ENCODE measurements at places on chromosomes 1 and 21.

- DNase-seq, result peak; percentile 85
Measured at GRCh38 chr1:15584489-15585363, at the start of gene AGMAT. AGMAT (minus strand) TSS chr1:15585051; CDS start chr1:15584967, 84 bp downstream.

DNA sequence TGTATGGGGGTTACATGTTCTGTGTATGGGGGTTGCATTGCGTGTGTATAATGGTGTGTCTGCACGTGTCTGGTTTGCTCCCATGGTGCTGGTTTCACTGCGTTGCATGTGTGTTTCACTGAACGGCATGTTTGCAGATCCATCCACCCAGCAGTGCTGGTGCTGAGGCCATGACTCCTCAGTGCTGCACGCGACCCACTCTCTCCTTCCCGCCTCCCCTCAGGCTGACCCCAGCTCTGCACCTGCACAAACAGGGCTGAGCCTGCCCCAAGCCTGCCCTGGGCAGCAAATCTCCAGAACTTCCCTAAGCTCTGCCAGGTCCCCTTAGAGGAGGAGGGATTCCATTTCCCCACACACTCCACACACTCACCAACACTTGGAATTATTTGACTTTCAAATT, 18.7 kb downstream of the ACTRT2 start:
- DNase-seq, result no peak

GRCh38 chr21:44658541-44658910, 794 bp downstream of the KRTAP12-3 start:
- DNase-seq, result no peak

- DNase-seq, result no peak
Measured at GRCh38 chr1:197272791-197273190, 4.7 kb downstream of the CRB1 start.

DNA sequence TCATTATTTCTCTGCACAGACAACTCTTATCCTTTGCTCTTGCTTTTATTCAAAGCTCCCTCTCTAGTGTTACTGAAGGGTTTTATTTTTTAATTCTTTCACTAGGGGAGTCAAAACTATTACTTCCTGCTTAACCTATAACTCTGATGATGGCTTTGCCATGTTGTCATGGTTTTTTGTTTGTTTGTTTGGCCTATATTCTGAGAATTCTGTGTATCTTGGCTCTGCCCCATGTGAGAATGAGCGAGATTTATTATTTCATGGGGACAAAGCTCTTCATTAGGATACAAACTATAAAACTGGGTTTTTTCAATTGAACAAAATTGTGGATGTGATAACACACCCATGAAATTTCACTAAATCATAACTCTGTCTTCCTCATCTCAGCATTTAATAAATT, 190.5 kb upstream of the C1orf105 start:
- no peak for DNase-seq

DNA sequence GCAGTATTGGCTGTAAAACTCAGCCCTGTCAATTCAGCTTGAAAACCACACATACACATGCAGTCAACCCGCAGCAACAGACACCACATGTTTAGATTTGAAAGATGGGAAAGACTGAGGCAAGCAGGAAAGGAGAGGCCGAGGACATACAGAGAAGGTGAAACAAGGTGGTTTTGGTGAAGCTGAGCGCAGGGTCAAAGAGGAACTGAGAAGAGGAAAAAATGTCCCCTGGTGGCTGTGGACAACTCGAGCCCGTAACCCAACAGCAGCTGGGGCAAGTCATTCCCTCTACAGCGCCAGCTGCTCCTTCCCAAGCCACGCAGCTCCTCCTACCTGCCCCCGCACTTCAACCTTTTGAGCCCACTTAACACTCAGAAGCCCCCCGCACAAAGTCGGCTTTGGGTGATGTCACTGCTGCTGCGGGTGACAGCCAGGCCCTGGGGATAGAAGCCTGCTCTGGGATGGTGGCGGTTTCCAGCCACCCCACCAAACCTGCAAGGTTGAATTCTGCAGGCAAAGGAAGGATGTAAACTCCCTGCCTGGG, 63.0 kb downstream of the KCNN3 start:
- no peak for DNase-seq

DNA sequence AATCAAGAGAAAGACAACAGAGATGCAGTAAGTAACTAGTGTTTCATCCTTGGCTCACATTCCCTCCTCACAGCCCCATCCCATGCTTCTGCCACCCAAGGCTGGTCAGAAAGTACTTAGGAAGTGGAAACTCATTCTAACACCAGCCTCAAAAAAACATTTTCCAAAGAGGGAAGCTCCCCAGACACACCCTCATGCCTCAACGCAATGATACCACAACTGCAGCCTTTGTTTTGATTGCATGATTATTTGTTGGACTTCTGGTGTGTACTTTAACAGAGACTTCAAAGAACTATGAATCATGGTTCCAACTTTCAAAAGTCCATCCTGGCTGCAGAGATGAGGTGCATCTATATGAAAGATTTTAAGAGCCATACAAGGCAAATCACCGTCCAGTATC, 45.2 kb upstream of the KCNA3 start:
- no peak for DNase-seq

- no peak for DNase-seq
Measured at GRCh38 chr21:16533692-16534407, 804.1 kb downstream of the USP25 start.

GRCh38 chr1:30049748-30050296, 673.6 kb downstream of the MATN1 start:
- DNase-seq, result no peak

- DNase-seq, result peak; percentile 64
Measured at GRCh38 chr1:147541672-147542568, 619 bp downstream of the BCL9 start.

DNA sequence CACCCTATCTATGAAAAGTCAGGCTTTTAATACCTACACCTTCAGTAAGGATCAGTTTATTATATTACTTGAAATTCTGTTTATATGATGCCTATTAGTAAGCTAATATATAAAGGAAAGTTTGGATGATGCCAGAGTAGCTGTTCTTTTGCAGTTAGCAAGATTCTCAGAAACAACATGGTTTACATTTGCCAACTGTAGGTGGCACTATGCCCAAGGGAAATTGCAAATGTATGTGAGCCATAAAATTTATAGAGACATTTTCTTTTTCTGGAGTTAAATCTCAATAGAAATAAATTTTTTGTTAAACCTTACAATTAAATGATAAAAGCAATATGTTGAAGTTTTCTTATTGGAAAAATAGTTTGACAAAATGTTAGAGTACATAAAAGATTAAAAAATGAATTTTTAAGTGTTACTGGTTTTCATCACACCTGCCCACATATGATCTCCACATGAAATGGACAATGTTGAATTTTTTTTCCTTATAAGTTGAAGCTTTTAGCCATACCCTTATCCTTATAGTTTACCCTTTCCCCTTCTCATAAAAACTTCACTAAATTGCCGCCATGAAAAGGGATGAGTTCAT, 32.1 kb upstream of the EPHX4 start:
- no peak for DNase-seq

DNA sequence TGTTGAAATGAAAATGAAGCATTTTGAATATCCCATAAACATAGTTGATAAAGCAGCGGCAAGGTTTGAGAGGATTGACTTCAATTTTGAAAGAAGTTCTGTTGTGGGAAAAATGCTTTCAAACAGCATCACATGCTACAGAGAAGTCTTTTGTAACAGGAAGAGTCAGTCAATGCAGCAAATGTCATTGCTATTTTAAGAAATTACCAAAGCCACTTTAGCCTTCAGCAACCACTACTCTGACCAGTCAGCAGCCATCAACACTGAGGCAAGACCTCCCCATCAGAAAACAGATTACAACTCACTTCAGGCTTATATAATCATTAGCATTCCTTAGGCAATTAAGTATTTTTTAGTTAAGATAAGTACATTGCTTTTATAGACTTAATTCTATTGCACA, 33.8 kb upstream of the FCRL3 start:
- no peak for DNase-seq

- DNase-seq, result no peak
Measured at GRCh38 chr1:23475641-23476040, 8.3 kb downstream of the ASAP3 start.

DNA sequence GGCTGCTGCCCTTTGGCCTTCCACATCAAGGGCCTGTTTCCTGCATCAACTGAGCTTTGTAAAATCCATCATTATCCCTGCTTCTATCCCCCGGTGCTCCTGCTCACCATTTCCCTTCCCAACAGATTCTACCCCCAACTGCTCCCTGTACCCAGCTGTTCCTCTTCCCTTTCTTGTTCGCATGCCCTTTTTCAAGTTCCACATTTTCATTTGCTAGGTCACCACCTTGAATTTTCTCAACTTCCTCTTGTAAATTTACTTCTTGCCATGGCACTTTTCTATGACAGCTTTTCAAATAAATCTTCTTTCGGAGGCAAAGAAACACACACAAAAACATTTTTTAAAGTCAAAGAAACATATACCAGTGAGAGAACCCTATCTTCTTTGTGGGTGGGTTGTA, 330.5 kb upstream of the ADGRL2 start:
- DNase-seq, result no peak

DNA sequence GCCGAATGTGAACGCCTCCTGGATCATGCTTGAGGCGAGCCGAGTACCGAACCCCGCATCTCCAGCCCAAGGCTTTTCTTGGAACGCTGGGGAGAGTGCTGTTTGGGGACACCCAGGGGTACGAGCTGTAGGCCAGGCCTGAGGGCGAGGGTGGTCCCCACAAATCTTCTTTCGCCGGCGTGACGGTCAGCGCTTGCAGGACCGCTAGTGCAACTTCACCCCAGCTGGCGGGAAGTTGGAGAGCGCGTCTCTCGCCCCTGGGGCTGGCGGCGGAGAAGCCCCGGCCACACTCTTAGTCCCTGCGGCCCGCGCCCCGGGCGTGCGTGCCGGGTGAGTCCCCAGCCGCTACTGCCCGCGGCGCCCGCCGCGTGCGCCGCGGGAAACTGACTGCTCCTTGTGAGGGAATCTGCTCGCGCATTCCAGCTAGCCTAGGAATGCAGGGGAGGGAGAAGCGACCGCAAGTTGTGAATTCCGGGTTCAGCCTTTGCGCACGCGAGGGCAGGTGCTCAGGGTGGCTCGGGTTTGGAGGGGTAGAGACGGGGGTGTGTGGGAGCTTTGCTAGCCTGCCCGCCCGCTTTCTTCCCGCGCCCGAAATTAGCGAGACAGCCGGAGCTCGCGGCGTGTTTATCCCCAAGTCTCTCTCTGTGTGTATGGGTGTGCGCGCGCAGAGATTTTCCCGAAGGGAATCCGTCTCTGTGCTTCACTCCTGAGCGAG, 884 bp downstream of the LHX4 start:
- peak; percentile 74 for DNase-seq

DNA sequence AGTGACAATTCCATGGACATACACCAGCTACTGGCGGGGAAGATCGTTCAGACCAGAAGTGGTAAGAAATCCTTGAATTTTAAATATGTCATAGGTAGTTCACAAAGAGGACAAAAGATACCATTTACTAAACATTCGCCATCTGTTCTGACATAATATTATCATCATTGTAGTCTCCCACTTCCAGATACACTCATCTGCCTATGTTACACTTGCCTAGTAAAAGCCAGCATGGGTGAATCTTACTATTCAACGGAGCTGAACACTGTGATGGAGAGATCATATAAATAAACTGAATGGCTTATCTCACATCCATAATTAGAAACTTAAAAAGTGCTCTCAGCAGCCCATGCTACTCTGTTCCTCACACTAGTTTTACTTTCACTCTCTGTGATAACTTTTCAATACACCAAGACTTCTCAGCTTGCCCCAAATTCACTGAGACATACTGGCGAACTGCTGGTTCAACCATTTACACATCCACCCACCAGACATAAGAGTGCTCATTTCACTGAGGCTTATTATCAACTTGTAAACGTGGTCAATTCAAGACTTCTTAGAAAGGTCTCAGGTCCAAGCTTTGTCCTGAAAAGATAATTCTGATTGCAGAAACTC, 463 bp upstream of the PRRC2C start:
- no peak for DNase-seq
